Renal cortical epithelial cell (primary cell): ENCODE measurements at places on chromosomes 1 and 21.

DNA sequence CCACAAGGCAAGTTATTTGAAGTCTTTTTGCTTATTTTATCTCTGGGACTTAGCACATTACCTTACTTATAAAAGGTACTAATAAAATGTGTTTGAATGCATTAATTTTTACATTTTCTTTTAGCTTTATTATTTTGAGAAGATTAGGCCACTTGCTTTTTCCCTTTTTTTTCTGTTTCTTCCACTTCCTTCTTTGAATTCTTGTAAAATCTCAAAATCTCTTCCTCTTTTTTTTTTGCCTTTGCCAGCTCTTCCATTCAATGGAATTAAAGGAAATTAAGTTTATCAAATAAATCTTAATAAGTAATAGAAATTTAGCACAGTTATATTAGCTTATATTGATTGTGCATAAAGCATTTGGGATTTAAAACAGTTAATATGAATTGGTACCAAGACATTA, 260.9 kb downstream of the SRGAP2C start:
- no peak for DNase-seq

- no peak for DNase-seq
These were observed 27.7 kb downstream of the DESI2 start for GRCh38 chr1:244680667-244681066.

- DNase-seq: no peak
These were observed 61.7 kb downstream of the MDM4 start for GRCh38 chr1:204577794-204578478.

DNA sequence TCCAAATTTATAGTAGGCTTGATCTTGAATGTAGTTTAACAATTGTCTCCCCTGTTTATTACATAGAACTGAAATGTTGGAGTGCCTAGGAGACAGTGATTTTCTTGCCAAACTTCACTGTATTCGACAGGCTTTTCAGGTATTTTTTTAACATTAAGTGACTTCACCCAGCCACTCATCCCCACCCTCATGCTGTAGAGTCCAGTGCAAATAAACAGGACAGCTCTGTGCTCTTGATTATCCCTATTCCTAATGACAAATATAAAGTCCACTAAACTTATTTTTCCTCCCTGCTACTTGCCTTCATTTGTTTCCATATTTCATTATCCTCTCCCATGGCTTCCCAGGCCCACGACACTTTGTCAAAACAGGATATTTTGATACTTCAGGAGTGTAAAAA, 29.2 kb upstream of the NEXN start:
- no peak for DNase-seq

DNA sequence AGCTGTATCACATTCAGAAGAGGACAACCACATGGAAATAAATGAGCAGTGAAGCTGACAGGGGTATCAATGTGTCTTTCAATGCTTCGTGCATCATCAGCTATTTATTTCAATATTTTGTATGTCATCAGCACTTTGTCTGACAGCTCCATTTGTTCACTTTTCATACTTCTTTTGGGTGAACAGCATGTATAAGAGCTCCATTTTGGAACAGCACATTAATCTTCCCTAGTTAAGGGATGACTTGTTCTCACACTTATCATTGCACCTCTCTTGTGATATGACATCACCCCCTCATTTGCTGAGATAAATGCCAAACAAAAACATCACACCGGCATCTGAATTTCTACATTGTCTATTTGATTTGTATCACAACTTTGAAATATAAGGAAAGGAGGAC, 190.6 kb upstream of the SAMSN1 start:
- no peak for DNase-seq

DNA sequence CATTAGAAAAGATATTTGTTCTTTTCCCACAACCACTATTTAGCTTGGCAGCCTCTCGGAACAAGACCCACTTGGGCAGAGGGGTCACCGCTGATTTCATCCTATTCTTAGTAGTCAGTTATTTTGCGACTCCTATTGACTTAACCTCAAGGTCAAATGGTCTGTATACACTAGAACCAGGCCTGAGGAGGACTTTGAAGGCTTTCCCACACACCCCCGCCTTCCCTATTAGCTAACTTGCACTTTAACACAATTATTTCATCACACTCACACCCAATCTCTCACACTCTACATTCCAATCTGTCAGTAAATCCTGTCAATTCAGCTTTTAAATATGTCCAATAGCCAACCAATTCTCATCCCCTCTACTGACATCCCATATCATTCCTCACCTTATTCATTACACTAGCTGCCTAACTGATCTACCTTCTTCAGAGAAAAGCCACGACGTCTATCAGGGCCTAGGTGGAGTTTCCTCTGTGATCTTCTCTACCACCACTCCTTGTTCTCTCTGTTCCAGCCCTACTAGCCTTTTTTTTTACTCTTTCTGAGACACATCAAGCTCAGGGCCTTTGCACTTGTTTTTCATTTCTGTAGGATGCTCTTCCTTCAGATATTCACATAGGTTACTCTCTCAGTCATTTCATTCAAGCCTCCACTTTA, 1.0 kb upstream of the NIBAN1 start:
- DNase-seq: peak; percentile 61

DNA sequence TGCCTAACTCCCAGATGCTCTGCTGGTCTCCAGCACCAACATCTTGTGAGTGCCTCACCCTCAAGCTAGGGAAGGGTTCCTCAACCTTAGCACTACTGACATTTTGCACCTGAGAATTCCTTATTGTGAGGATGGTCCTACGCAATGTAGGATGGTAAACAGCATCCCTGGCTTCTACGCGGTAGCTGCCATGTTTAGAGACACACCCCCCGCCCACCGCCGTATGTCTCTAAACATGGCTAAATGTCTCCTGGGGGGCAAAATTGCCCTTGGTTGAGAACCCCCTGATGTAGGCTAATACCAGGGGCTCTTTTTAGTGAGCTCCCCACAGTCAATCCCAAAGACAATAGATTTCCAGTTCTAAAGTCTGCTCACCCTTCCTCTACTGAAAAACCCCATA, 2.5 kb upstream of the MAP7D1 start:
- no peak for DNase-seq

- peak; percentile 87 for DNase-seq
These were observed 556.8 kb downstream of the PTPRU start for GRCh38 chr1:29793101-29793546.

DNA sequence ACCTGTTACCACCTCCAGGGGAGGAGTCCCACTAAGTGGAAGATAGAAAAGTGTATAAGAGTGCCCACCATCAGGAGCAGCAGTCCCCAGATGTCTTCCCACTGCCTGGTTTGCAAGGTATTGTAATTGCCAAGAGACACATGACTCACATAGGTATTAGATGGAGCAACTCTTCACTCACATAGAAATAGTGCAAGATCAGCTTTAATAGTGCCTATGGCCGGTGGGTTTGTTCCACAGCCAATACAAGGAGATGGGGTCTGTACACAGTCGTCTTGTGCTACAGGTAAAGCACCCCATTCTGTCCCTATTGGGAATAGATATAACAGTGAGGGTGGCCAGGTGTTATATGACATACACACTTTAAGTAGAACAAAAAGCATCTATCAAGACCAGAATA, 18.6 kb upstream of the GBP5 start:
- DNase-seq: no peak

DNA sequence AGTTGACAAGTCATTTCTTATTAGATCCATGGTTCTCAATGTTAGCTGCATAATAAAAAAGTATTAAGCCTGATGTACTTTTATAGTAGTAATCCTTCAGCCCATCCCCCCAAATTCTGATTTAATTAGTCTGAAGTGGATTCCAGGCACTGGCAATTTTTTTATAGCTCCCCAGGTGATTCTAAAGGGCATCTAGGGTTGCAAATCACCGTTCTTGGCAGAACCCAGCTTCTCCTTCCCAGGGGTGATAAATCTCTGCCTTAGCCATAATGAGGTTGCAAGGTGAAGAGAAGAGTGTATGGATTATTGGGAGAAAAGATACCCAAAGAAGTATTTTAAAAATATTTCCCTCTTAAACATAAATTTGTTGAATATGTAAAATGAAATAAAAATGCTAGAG, 43.0 kb upstream of the RXRG start:
- no peak for DNase-seq

GRCh38 chr1:62175568-62176179, 19.0 kb upstream of the L1TD1 start:
- DNase-seq: peak; percentile 51

DNA sequence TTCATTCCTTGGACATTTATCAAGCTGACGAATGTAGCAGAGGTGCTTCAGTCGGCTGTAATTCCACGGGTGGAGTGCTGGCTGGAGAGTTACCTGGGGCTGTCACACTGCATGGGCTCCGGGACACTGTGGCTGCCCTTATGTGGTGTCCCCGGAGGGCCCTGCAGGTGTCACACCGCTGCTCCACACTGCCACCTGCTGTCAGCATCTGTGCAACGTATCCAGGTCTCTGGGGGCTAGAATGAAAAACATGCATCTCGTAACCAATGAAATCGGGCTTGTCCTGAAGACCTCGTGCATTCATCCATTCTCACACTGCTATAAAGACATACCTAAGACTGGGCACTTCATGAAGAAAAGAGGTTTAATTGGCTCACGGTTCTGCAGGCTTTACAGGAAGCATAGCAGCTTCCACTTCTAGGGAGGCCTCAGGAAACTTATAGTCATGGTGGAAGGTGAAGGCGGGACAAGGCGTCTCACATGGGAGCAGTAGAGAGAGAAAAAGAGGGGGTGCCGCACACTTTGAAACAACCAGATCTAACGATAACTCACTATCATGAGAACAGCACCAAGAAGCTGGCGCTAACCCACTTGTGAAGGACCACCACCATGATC, 46.7 kb upstream of the PCBP3 start:
- peak; percentile 13 for DNase-seq

GRCh38 chr1:80582980-80583379, 1217.8 kb upstream of the ADGRL2 start:
- no peak for DNase-seq

DNA sequence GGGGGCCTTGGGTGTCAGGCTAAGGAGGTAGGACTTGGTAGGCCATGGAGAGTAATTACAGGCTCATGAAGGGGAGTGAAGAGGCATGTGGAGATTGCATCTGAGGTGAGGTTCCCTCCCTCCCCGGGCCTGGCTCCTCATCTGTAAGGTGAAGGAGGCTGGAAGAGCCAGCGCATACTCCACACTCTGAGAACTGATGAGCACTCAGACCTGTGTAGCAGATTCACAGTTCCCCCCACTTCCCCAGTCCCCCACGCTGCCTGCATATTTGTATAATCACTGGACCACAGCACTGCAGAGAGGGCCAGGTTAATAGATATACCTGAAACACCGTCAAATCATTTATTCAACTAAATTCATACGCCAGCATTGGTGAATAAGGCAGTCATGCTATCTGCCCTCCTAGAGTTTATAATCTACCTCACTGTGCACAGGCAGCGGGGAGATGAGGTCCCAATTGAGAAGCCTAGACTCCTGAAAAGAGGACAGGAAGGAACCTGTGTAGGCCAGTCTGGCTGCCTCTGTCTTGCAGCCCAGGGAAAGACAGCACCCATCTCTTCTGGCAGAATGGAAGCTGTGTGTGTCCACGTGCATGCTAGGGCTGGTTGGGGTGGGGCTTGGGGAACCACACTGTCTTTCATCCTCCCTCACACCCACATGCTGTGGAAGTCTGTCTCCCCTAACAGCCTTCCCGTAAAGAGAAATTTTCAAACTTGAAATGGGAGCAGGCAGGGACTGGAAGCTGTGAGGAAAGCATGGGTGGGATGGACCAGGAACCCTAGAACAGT, 110.6 kb upstream of the ATP1A1 start:
- DNase-seq: no peak

DNA sequence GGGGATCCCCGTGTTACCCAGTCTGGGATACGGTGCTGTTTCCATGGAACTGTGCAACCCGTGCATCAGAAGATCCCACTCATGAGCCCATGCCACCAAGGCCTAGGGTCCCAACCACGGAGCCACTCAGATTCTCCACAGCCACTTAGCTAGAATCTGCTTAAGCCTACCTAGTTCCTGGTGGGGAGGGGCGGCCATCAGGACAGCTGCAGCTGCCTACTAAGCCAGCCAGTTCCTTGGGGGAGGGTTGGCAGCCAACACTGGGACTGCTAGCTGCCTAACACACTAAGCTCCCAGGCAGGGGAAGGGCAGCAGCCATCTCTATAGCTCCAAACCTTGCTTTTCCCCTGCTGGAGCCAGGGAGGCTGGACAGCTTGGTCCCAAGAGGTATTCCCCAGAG, 549.2 kb upstream of the BRINP3 start:
- DNase-seq: no peak

GRCh38 chr1:98674075-98674781, 12.7 kb downstream of the SNX7 start:
- no peak for DNase-seq

- DNase-seq: no peak
These were observed 74.2 kb downstream of the CD34 start for GRCh38 chr1:207836591-207837347.

- DNase-seq: no peak
These were observed 13.6 kb upstream of the TSPEAR start for GRCh38 chr21:44724926-44725325.

DNA sequence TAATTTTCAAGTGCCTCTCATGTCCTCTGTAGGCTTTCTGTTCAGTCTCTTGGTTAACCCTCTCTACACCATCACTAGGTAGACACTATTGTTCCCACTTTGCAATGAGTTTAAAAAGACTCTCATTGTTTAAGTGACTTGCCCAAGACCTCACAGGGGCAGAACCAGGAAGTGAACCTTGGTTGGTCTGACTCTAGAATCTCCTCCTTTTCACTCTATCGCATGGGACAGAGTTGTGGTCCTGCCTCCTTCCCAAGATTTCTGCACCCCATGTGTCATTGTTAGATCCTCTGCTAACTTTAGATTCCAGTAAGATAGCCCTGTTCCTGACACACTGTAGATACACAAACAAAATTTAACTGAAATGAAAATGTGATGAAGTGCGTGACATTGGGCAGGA, 481.7 kb upstream of the USP24 start:
- no peak for DNase-seq

DNA sequence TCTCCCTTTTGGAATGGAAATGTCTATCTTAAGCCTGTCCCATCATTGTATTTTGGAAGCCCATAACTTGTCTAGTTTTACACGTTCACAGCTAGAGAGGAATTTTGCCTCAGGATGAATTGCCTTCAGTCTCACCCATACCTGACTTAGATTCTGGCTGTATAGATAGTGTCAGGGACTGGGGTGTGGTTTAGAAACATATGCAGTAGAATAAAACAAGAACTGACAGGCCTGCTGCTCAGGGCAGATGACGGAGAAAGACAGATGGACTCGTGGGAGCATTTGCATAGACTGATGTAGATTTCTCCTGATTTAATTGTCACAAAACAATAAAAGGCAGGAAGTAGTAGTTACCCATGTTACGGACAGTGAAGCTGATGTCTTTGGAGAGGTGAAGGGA, 166.7 kb downstream of the UCK2 start:
- DNase-seq: no peak
